ENCODE measurements at places on chromosomes 12 and 14.
A peak's percentile ranks its signal among the peaks of the same experiment; 100 is the strongest.

GRCh38 chr12:28506271-28506670 lies 316.0 kb downstream of the CCDC91 start:
- DNase-seq, result no peak

GRCh38 chr12:51632623-51633022 lies 41.6 kb downstream of the SCN8A start:
- no peak for DNase-seq

GRCh38 chr14:64806202-64806861 lies 73.4 kb downstream of the SPTB start:
- no peak for DNase-seq

DNA sequence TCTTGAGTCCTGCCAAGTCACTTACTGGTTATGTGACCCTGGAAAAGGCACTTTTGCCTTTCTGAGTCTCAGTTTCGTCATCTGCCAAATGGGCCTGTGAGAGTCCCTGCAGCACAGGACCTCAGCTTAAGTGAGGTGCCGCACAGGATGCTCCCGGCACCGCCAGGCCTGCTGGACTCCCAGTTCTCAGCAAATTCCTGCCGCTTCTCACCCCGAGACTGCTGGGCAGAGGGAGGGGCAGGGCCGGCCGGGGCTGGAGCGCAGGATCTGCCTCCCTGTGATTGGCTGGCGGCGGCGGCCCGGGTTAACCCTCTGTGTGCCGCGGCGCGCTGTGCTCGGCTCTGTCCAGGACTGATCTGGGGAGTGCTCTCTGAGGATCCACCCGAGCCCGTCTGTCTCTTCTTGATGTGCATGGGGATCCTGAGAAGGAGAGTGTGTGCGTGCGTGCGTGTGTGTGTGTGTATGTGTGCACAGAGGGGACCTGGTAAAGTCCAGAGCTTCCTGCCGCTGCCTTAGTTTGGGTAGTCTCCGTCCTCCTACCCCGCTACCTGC lies 8.6 kb downstream of the SETD1B start:
- DNase-seq, result peak; percentile 29

- no peak for DNase-seq
These were observed 21.4 kb upstream of the APPL2 start for GRCh38 chr12:105257321-105257728.

- DNase-seq, result no peak
These were observed 358.1 kb downstream of the ADGRD1 start for GRCh38 chr12:131311764-131312163.

DNA sequence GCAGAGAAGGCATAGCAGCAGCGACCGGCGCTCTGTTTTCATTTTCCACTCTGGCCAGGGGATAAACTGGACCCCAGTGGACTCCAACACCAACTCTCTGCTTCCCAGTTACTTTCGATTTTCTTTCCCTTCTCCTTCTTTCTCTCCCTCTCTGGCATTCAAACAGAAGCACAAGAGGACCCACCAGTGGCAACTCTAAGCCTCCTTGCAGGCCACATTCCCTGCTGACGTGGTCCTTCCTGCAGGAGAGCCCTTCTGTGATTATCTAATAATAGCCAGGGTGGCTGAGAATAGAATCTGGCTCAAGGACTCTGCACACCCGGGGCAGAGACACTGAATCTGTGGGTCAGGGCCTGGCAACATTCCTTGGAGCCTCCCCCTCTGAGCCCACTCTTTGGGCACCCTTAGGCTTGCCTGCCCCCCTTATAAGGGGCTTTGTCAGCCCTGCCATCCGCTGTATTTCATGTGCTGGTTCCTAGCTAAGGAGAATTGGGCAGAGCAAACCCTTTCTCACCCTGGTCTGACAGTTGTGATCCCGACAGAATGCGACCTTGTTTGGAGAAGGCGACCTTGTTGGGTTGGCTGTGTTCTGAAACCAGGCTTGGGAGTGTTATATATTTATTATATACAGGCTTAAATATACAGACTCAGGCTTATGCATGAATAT lies 8.2 kb upstream of the HOXC6 start:
- no peak for DNase-seq

All from CD4-positive, alpha-beta T cell (primary cell).